ENCODE measurements at places on chromosomes 5 and 9.

- DNase-seq = no peak
These were observed 1005.0 kb upstream of the CDH10 start for GRCh38 chr5:25649628-25650265.

GRCh38 chr5:163269624-163270023 is 167.8 kb upstream of the CCNG1 start:
- no peak for DNase-seq

DNA sequence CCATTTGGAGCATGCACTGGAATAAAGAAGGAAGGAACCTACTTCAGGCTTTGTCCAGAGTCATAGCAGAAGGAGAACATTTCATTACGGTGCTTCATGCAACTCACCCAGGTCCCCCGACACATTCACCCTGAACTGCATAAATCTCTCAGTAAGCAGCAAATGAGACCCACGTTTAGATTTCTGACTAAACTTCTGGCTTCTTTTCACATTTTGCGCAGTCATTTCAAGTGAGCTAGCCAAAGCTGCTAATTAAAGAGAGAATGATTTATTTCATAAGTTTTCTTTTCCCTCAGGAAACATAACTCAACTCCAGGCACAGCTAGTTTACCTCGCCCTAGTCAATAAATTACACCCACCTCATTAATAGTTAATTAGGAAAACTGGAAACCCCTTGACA is 88.6 kb upstream of the GAS1 start:
- no peak for DNase-seq

DNA sequence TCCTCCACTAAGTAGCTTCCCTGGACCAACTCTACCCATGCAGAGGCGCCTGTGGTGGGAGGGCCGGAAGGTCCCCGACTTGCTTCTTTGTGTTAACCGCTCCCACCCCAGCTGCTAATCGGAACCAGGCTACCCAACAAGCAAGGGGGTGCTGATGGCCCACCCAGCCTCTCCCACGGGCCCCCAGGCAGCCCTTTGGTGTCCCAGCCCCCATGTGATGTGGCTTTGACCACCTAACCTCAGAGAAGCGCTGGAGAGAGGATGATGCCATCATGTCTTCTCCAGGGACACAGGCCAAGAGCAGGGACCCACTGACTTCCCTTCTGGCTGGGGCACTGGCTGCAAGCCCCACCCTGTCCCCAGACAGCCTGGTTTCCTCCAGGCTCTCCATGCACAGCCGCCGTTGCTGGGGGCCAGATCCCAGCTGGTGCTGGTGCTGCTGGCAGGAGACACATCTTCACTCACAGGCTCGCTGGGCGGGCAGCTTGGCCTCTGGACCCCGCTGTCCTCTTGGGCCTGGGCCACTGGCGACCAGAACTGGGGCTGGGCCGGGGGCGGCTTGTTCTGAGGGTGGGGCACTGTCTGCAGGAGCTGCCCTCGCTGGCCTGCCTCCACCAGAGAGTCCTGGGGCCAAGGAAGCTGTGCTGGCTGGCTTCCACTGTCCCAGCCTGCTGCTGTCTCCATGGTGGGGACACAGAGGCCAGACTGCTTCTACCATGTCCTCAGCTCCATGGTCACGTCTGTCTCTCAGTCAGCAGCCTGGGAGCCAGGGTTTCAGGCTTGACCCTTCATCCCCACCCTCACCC is 27.8 kb downstream of the LAMC3 start:
- DNase-seq = no peak

DNA sequence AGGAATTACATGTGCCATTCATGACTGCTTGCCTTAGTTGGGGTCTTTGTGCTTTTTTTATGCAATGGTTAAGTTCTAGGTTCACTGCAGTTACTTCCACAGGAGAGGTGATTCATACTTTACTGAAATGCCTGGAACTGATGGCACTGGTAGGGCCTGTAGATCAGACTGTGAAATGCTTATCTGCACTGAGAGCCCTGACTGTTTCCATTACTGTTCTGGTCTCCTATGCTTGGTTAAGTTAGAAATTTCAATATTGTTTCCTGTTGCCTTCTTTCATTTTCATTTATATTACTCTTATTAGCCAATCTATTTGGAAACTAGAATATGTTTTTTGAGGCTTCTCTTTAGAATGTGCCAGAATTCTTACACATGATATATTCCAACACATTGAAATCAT is 484.1 kb upstream of the SEMA6A start:
- no peak for DNase-seq

DNA sequence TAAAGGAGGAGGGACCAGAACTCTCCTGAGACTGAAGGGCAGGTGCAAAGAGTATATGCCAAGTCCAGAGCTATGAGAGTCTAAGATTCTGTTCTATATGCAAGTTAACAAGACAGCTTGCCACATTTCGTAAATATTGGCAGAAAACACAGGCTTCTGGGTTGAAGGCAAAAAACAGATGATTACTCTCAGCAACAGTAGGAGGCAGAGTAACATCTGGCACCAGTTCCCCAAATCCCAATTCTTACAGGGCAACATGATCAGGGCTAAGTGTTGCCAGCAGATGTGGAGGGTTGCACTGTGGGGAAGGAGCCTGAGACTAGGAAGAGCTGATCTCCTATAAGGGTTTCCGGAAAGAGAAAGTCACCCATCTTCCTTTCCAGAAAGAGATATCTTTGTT is 179.4 kb downstream of the PJA2 start:
- no peak for DNase-seq

- no peak for DNase-seq
These were observed 52.7 kb upstream of the IFNK start for GRCh38 chr9:27471366-27471765.

- DNase-seq = no peak
These were observed 23.4 kb downstream of the GLT6D1 start for GRCh38 chr9:135615666-135616618.

DNA sequence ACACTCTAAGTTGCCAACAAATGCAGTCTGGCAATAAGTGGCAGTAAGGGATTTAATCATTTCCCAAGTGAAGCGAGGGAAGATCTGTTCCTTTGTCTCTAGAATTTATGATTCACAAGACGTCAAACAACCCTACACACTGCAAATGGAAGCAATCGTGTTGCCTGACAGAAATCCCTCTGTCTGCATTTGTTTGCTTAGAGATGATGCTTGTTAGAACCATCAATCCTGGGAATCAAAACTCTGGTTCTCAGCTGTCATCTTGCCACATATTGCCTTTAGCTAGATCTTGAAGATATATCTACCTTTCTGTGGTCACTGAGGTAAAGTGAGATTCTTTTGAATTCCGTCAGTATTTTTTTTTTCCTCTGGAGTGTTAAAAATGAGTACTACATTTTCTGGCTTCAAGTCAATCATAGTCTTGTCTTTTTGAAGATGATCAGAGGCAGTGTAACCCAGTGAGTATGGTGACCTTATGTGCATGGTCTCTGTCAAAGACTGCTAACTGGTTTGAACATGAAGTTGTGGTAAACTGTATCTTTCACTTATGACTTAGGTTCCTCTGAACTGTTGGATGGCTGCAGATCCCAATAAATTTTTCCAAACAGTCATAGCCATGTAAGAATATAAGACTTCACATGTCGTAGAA is 106.4 kb upstream of the STARD4 start:
- no peak for DNase-seq

GRCh38 chr5:171946000-171946781 is 60.2 kb downstream of the FBXW11 start:
- no peak for DNase-seq

GRCh38 chr5:156329171-156329611 is 2.2 kb downstream of the SGCD start:
- no peak for DNase-seq

DNA sequence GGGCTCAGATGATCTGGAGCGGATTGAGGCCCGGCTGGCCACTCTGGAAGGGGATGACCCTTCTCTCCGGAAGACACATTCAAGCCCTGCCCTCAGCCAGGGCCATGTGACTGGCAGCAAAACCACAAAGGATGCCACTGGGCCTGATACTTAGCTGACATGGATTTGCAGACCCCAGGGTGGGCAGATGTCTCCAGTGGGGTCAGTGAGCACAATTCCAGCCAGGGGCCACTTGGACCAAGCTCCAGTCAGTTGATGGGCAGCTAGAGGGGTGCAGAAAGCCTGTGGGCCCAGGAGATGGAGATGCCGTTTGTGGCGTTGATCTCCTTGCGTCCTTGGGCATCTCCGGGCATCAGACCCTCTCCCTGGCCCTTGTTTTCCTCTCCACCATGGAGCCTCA is 46.7 kb downstream of the PSD2 start:
- DNase-seq = peak; percentile 10

DNA sequence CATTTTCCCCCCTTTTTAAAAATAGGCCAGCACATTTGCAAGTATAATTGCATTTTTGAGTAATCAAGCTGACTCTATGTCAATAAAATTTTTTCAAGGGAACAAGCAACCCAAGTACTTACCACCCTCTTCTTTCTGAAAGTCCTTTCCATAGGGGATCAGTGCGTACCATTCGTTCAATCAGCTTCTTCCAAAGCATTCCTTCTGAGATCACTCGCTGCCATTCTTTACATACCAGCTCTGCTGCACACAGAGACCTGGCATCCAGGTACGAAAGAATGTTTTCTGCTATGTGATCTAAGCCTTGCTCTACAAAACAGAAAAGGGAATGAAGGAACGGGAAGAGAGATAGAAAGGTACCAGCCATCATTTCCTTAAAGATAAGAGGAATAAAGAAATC is 106.6 kb downstream of the FBXW11 start:
- DNase-seq = no peak

- DNase-seq = no peak
These were observed 5.2 kb downstream of the MEF2C start for GRCh38 chr5:88877826-88878225.

DNA sequence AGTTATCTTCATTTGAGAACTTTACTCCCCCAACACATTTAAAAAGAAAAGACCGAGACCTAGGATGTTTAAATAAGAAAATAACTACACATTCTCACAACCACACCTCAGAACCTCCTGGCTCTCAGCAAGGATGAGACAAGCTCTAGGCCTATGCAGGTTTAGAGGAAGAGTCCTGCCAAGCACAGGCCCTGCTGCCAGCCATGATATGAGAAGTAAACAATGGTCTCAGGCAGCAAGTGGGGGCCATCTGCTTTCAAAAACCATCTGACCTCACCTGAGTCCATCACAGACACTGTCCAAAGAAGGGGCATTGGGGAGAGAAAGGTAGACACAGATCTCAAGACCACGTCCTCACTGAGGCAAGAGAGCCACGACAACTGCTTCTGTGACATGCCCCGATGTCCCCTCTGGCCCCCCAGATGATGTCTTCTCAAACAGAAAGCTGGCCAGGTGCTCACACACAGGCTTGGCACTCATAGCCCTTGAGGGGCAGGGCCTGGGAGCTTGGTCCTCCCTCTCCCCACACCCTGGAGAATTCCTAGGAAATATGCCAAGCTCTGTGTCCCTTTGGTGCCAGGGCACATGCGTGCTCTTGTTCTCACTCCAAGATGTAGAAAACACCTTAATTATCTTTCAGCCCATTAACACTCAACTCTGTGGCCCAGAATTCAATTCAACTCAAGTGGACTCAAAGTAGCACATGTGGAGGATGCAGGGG is 150.4 kb downstream of the FSTL4 start:
- no peak for DNase-seq

- DNase-seq = no peak
These were observed 186.6 kb downstream of the SMC2 start for GRCh38 chr9:104280711-104281110.

GRCh38 chr9:134705786-134706185 is 64.2 kb downstream of the COL5A1 start:
- DNase-seq = no peak

DNA sequence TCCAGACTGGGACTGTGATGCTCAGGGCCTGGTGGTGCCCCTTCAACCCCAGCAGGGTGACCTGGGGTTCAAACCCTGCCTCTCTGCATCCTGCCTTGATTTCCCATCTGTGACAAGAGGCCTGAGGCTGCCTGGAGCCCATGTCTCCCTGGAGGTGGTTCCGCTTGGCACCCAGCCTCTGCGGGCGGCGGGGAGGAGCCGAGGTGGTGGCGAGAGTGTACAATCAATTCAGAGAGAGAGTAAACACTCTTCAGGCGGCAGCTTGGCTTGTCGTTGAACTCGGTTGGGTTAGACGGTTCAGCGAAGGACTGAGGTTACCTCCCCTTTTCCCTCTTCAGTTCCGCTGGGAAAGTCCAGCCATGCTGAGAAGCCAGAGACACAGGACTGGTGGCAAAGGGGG is 39.3 kb downstream of the NTNG2 start:
- peak; percentile 83 for DNase-seq

DNA sequence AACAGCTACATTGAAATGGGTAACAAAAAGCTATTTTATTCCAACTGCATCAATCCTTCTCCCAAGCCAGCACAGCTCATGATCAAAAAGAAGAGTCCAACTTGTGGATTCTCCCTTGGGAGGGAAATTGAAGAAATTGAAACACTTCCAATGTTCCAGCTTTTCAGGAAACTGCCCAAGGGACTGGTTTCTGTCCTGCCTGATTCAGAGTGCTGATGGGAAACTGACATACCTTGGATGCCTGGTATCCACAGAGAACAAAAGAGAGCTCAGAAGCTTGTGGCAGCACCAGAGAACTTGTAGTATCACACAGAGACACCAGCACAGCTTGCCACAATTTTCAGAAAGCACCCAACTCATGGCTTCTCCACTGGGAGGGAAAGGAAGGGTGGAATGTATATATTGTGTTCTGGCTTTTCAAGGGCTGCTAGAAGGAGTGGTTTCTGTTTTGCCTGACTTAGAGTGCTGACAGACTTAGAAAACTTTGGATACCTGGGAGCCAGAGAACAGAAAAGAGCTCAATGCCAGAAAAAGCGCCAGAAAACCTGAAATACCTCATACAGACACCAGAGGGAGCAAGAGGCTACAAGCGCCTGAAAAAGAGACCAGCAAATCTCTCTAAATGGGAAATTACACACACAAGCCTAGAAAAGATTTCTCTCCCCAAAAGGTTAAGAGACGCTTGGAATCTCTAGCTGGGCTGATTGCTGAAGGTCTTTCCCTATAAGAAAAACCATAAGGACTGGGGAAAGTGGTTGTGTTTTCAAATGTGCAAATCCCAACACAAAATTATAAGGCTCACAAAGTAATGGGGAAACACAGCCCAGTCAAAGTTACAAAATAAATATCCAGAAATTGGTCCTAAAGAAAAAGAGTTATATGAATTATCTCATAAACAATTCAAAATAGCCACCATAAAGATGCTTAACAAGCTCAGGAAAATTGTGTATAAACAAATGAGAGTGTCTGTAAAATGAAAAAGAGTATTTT is 178.8 kb downstream of the SPOCK1 start:
- DNase-seq = no peak

DNA sequence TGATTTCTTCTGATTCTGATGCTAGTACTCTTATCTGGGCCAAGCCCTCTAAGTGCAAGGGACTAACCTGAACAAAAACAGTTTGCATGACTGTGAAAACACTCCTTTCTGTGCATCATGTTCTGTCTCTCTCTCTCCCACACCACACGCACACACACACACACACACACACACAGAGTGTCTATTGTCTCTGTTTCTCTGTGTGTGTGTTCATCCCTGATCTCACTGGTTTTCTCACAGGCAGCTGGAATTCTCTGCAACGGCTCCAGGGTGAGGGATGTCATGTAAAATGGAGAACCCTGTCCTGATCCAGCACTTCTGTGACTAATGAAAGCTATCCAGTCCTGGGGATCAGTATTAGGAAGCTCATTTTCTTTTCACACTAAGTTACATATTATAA is 453.1 kb upstream of the RGMB start:
- DNase-seq = no peak
